Activated B cell treated with CpG ODN at 0.5 μM for 24 hours (primary cell): ENCODE measurements at places on chromosomes 2 and 18. TPM values are rescaled to one million over a fixed set of nuclear protein-coding genes. Genes with fewer than 3 reads are reported as not detected.
A peak's percentile ranks its signal among the peaks of the same experiment; 100 is the strongest.

MOB4 gene
- 21.7 and 22.1 TPM in 2 replicates for total RNA-seq

SLC16A14 gene
- 2.9 and 3.7 TPM in 2 replicates for total RNA-seq

ANKRD30BL gene
- not detected in 2 replicates for total RNA-seq

AOX1 gene
- 0.24 TPM in 1 of 2 replicates, not detected in the other for total RNA-seq

GRCh38 chr18:24490539-24490938 is 30.1 kb downstream of the HRH4 start:
- no peak for DNase-seq
- no peaks in the 10 kb centered on the region for H3K36me3 ChIP-seq

DNA sequence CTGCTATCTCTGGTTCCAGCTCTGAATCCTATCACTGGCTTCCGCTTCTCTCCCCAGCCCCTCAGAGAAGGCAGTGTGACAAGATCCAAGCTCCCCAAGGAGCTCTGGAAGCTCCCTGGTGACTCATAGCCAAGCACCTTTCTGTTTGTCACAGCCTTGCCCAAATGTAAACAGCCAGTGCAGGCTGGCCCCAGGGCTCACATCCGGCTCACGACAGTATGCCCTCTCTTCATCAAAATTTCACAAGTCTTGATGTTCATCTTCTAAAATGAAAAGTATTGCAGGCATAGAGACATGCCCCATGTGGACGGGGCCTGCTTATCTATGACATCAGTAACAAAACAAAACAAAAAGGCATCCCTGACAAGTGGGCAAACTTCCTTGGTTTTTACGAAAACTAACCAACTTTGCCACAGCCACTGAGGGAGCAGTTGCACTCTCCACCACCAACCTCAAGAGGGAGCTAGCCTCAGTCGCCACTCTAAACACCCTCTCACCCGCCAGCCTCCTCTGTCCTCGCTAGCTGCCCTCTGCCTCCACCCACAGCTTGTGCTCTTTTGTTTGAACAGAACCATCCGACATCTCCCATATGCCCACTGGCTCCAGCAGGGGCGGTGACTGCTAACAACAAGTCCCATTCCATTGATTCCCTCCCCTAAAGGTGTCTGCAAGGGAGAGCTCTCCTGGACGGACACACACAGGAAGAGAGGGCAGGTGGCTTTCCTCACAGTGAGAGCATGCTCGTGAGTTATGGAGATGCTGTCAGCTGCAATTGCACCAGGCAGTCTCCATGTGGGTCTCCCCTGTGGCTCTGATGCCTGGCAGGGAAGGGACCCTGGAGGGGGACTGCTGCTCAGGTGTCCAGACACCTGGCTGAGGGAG is 71.0 kb upstream of the DAPL1 start:
- no peaks in the 10 kb centered on the region for H3K36me3 ChIP-seq
- no peaks in the 10 kb centered on the region for H3K27me3 ChIP-seq
- no peak for DNase-seq
- H3K4me1 ChIP-seq = no peaks in the 10 kb centered on the region
- H3K4me3 ChIP-seq = no peak overlapping the region

GRCh38 chr2:195769975-195770374 is 112.9 kb downstream of the SLC39A10 start:
- no peaks in the 10 kb centered on the region for H3K27me3 ChIP-seq
- H3K36me3 ChIP-seq = no peaks in the 10 kb centered on the region
- DNase-seq = no peak
- no peak overlapping the region for H3K27ac ChIP-seq

- no peak overlapping the region for H3K27ac ChIP-seq
- no peak for DNase-seq
- no peaks in the 10 kb centered on the region for H3K4me1 ChIP-seq
- no peaks in the 10 kb centered on the region for H3K36me3 ChIP-seq
Observed at GRCh38 chr2:234881413-234882241, 70.2 kb upstream of the SH3BP4 start.

- H3K27me3 ChIP-seq = peaks cover 4% of the 10 kb centered on the region
- peaks cover 5% of the 10 kb centered on the region for H3K36me3 ChIP-seq
- no peak overlapping the region for H3K4me3 ChIP-seq
- peaks cover 29% of the 10 kb centered on the region for H3K4me1 ChIP-seq
- H3K27ac ChIP-seq = no peak overlapping the region
- no peak for DNase-seq
Observed at GRCh38 chr2:42363413-42363812, 2.4 kb upstream of the COX7A2L start.

- no peak overlapping the region for H3K27ac ChIP-seq
- peaks cover 66% of the 10 kb centered on the region for H3K36me3 ChIP-seq
- no peak overlapping the region for H3K4me3 ChIP-seq
- no peak for DNase-seq
Observed at GRCh38 chr18:62280058-62280457, 45.1 kb upstream of the TNFRSF11A start.

DNA sequence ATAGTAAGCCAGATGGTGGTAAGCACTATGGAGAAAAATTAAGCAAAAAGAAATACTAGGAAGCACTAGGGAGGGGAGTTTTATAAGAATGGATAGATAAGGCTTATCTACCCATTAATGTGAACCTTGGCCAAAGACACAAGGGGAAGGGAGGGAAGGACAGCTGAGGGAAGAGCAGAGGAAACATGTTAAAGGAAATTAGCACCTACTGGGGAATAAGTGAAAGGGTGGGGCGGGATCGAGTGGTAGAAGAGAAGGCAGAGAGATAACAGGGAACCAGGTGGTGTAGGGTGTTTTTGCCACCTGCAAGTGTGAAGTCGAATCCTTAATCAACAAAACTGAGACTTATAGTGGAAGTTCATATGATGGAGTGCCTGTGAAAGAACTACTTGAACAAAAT is 1.7 kb downstream of the UNC80 start:
- H3K4me3 ChIP-seq = no peak overlapping the region
- H3K27me3 ChIP-seq = peaks cover 20% of the 10 kb centered on the region
- no peak for DNase-seq

DNA sequence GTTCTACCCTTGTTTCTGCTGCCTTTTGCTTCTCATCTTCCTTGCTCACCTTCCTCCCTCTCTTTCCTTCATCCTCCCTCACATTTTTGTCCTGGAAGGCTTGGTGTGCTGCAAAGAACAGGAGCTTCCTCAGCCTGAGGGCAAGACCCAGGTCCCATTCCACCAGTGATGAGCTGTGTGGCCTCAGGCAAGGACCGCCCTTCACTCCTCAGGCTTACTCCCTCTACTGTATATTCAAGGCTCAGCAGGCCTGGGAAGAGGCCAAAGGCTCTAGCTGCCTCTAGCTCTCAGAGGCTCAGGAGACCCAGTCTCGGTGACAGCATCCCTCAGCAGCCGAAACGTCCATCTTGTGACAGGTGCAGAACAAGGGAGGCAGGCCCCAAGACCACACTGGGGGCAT is 97.5 kb downstream of the MRO start:
- no peak for DNase-seq
- peaks cover 11% of the 10 kb centered on the region for H3K27me3 ChIP-seq
- H3K4me1 ChIP-seq = no peaks in the 10 kb centered on the region
- H3K4me3 ChIP-seq = no peak overlapping the region

DNA sequence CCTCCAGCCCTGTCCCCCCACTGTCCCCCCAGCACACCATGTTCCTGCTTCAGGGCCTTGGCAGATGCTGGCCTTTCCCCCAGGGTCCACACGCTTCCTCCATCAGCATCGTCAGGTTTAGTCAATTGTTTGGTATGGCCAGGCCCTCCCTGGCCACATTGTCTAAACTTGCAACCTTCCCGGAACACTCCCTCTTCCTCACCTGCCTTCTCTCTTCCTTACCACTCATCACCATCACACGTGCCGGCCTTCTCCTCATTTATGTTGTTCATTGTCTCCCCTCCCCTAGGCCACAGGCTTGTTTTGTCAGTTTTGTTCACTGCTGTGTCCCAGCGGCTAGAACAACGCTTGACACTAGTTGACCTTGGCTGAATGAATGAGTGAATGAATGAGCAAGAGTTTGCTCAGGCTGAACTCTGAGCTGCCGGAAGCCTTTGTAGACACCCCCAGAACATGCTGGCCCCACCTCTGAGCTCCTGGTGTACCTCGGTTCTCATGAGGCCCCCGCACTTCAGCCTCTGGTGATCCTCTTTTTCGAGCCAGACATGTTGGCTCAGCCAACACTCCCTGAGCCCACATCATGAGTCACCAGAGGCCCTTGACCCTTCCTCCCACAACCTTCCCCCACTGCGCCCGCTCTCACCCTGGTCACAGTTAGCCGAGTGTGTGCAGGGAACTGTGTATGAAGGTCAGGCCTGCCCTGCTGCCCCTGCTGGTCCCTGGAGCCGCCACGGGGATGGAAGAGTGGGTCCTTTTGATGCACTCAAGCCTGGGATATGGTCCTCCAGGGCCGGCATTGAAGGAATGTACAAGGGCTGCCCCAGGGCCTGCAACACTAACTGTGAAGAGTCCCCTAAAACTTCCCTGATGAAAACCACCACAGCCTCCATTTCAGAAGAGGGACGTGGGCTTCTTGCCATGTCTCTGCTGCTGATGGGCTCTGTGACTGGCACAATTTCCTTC is 57.5 kb downstream of the HS1BP3 start:
- peaks cover 38% of the 10 kb centered on the region for H3K4me1 ChIP-seq
- no peak overlapping the region for H3K27ac ChIP-seq
- peak; percentile 10 for DNase-seq
- no peak overlapping the region for H3K4me3 ChIP-seq

DNA sequence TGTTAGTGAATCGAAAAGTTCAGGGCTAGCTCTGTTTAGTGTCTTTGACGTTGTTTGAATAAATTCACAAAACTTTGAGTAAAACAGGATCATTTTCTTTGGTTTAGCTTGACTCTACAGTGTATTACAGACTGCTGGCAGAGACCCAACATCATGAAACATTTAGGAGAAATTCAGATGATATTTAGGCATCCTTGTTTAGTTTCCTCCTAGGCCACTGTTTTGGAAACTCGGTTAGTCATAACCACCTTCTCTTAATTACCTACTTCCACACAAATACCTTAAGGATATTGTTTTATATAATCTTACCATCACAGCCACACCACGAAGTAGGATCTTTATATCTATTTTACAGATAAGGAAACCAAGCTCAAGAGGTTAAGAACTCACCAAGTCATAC is 7.8 kb downstream of the LIMS1 start:
- DNase-seq = no peak
- H3K27ac ChIP-seq = no peak overlapping the region
- no peaks in the 10 kb centered on the region for H3K4me1 ChIP-seq
- no peaks in the 10 kb centered on the region for H3K27me3 ChIP-seq
- no peak overlapping the region for H3K4me3 ChIP-seq
